ENCODE measurements at places on chromosomes 2 and 18.

- DNase-seq: no peak
These were observed 91.8 kb downstream of the NOL10 start for GRCh38 chr2:10597956-10598355.

DNA sequence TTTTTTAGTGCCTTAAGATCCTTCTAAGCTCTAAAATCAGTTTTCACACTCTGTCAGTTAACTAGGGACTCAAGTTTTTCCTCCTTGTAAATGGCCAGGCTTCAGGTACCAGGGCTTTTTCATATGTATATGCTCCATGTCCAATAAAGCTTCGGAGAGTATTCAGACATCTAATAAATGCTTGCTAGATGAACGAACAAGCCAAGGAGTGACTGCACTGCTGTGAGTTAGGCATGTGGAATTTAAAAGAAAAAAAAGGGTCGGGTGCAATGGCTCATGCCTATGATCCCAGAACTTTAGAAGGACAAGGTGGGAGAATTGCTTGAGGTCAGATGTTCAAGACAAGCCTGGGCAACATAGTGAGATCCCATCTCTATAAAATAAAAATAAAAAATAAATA is 81.9 kb downstream of the CDH2 start:
- no peak for DNase-seq

GRCh38 chr2:26202981-26203490 is 30.1 kb downstream of the GAREM2 start:
- no peak for DNase-seq

DNA sequence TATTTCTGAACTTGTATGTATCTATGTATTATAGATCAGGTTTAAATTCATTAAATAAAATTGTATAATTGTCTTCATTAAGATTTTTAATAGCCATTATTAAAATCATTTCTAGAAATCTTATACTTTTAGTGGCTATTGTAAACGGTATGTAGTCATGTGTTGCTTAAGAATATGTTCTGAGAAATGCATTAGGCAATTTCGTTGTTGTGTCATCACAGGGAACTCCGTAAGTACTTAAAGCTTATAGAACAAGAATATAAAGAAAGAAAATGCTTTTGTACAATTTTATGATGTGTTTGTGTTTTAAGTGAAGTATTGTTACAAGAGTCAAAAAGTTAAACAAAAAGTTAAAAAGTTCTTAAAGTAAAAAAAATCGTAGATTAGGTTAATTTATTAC is 765.8 kb downstream of the METTL4 start:
- DNase-seq: no peak

DNA sequence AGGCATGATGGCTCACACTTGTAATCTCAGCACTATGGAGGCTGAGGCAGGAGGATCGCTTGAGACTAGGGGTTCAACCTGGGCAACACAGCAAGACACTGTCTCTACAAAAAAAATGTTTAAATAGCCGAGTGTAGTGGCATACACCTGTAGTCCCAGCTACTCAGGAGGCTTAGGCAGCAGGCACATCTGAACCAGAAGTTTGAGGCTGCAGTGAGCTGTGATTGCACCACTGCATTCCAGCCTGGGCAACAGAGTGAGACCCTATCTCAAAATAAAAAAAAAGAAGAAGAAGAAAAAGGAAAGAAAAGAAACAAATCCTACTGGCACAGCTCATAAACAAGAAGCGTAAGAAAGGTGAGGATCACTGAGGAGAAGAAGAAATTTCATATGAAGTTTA is 19.9 kb downstream of the METTL4 start:
- DNase-seq: no peak

- no peak for DNase-seq
These were observed 63.6 kb downstream of the ONECUT2 start for GRCh38 chr18:57498682-57499256.

DNA sequence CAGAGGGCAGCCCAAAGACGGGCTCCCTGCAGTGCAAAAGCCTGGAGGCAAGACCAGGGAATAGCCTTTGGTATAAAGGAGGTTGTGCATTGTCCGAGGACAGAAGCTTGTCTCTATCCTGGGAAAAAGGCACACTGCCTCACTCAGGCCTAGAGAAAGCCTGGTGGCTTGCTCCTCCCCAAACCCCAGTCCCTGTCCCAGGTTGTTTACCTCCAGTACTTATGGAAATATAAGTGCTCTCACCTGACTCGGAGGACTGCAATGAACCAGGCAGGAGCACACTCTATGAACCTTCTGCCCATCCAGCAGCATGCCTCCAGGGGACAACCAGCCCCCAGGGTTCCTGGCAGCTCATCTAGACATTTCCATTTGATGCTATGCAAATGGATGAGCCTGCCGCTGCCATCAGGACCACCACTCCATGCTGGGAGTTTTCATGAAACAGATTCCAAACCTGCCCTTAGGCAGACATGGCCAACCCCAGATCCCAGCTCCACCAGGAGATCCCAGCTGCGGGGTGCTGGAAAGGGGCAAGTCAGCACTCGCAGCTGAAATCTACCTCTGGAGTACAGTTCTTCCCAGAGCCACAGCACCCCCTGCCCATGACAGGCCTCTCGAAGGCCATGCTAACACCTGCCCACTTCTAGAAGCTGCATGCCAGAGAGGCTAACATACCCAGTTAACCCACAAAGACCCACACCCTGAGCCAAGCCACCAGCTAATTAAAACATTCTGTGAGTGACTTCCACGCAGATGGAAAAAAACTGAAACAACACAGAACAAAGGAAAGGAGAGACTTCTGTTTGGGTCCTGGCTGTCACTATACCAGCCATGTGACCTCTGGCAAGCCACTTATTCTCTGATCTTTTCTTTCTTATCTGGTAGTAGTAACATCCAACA is 101.7 kb downstream of the TTC32 start:
- no peak for DNase-seq
